ENCODE measurements at places on chromosomes 4 and X. TPM values are rescaled to one million over a fixed set of nuclear protein-coding genes. Genes with fewer than 3 reads are reported as not detected.

UVSSA gene
- total RNA-seq = 24.3 TPM

DMRTC1B gene
- total RNA-seq = not detected

DCUN1D4 gene
- 25.3 TPM for total RNA-seq

NDUFA1 gene
- 189 TPM for total RNA-seq

DNA sequence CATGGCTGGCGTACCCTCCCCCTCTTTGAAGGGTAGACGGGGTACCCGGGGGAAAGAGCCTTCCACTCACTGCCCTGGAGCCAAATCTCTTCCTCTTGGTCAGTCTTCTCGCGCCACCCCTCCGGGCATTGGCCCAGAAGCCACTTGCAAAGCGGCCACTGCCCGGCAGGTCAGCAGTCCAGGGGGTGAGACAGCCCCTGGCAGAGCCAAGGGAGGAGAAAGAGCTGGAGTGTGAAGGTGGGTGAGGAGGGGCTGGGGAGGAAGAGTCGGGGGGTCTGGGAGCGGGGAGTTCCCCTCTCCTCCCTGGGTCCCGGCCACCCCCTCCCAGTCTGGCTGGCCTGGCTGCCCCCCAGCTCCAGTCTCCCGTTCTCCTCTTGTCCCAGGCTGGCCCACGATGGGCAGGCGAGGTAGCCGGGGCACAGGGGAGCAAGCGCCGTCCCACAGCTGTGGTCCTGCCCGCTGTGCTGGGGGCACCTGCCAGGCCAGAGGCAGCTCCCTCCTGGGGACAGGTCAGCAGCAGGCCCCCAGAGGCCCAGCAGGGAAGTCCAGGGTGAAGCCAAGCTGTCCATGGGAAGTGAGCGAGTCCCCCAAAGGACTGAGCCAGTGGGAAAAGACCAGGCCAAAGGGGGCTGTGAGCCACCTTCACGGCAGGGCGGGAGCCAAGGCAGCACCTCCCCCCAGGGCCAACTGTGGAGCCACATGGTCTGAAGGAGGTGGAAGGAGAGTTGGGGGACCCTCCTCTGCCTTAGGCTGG lies 21.6 kb upstream of the DUSP9 start:
- no peak overlapping the region for H3K27ac ChIP-seq
- H3K27me3 ChIP-seq = peaks cover 73% of the 10 kb centered on the region
- DNase-seq = no peak
- H3K36me3 ChIP-seq = no peaks in the 10 kb centered on the region

DNA sequence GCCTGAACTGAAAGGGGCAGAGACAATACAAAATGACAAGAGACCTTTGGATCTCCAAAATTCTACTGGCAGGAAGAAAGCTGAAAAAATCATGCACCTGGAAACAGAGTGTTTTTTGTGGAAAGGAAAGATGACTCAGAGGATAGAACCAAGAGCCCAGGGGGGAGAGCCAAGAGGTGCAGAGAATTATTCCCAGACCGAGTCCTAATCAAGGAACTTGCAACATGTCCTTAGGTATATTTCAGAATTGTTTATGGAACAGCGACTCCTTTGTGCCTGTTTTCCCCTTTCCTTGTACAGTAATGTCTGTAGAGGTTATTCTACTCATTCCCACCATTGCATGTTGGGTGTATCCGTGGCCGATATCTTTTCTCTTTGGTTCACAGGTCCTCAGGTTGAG lies 71.7 kb downstream of the YIPF6 start:
- H3K4me1 ChIP-seq = peaks cover 10% of the 10 kb centered on the region
- no peaks in the 10 kb centered on the region for H3K36me3 ChIP-seq
- H3K27me3 ChIP-seq = no peaks in the 10 kb centered on the region

DNA sequence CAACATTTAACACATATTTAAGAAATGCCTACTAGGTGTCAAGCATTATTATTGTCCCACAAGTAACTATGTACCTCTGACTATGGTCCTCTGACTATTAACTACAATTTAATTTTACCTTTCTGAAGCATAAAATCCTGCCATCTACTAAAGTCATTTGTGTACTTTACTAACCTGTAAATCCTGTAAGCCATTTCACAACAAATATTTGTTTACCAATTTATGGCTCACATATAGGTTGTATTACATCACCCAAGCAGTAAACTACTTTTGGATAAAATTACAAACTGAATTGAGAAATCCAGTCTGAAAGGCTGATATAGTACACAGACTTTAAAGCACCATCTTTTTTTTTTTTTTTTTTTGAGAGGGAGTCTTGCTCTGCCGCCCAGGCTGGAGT lies 43.8 kb downstream of the CNGA1 start:
- H3K27me3 ChIP-seq = no peaks in the 10 kb centered on the region
- no peak overlapping the region for H3K27ac ChIP-seq
- H3K4me1 ChIP-seq = peaks cover 18% of the 10 kb centered on the region
- no peak for DNase-seq
- H3K36me3 ChIP-seq = no peaks in the 10 kb centered on the region

- H3K4me1 ChIP-seq = peaks cover 22% of the 10 kb centered on the region
- no peak for DNase-seq
- H3K36me3 ChIP-seq = no peaks in the 10 kb centered on the region
- no peaks in the 10 kb centered on the region for H3K27me3 ChIP-seq
- no peak overlapping the region for H3K27ac ChIP-seq
Observed at GRCh38 chrX:134371133-134371532, 88.8 kb upstream of the HPRT1 start.

GRCh38 chrX:435536-436122 lies 48.9 kb upstream of the PPP2R3B start:
- no peaks in the 10 kb centered on the region for H3K4me1 ChIP-seq
- no peak overlapping the region for H3K27ac ChIP-seq
- H3K36me3 ChIP-seq = no peaks in the 10 kb centered on the region
- H3K4me3 ChIP-seq = no peak overlapping the region
- no peak for DNase-seq

DNA sequence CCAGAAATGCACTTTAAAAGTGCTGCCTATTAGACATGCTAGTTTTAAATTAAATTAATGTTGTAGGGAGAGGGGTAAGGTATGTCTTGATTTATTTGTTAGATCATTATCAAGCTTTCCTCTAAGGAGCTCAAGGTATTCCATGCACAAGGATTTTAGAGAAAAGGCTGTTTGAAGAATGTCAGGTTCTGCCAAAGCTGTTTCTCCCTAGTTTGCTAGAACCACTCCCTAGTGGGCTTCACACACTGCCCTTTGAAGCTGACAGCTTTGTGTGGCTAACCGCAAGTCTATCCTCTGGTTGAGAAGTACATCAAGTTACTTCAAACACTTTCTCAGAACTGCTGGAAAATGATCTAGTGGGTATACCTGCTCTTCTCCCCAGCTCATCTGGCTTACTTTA lies 32.3 kb downstream of the RASL11B start:
- no peaks in the 10 kb centered on the region for H3K27me3 ChIP-seq
- no peak overlapping the region for H3K4me3 ChIP-seq

DNA sequence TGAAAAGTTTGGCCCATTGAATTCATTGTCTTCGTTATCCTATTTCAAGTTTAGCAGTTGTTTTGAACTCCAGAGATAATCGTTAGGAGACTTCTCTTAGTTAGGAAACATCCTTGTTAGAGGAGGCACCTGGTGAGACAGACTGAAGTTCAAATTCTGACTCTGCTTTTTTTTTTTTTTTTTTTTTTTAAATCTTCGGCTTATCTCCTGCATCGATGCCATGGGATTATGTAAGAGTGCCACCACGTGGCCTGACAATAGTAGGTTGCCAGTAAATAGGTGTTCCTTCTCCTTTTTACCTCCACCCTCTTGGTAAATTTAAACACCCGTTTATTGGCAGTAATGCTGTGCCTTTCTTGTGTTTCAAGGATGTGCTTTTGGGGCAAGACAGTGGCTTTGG lies 149.3 kb downstream of the SOWAHB start:
- peaks cover 5% of the 10 kb centered on the region for H3K4me1 ChIP-seq
- H3K27me3 ChIP-seq = no peaks in the 10 kb centered on the region
- no peak overlapping the region for H3K4me3 ChIP-seq
- H3K36me3 ChIP-seq = peaks cover 15% of the 10 kb centered on the region
- peak; percentile 22 for DNase-seq

DNA sequence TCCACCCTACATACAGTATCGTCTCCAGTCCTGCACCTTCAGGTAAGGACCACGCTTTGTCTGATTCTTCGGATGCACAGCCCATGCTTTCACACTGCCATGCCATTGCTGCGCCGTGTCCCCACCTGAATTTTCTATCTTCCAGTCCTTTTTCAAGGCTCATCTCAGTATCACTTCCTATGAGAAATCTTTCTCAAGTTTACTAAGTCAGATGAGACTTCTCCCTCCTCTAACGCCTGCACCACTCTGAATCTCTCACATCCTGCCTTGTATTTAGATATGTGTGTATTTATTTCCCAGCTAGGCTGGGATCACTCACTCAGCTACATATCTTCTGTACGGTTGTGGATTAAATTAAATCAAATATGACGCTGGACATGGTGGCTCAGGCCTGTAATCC lies 116.8 kb downstream of the SMIM20 start:
- H3K4me3 ChIP-seq = no peak overlapping the region
- no peaks in the 10 kb centered on the region for H3K27me3 ChIP-seq
- DNase-seq = no peak
- no peaks in the 10 kb centered on the region for H3K36me3 ChIP-seq
- no peak overlapping the region for H3K27ac ChIP-seq

DNA sequence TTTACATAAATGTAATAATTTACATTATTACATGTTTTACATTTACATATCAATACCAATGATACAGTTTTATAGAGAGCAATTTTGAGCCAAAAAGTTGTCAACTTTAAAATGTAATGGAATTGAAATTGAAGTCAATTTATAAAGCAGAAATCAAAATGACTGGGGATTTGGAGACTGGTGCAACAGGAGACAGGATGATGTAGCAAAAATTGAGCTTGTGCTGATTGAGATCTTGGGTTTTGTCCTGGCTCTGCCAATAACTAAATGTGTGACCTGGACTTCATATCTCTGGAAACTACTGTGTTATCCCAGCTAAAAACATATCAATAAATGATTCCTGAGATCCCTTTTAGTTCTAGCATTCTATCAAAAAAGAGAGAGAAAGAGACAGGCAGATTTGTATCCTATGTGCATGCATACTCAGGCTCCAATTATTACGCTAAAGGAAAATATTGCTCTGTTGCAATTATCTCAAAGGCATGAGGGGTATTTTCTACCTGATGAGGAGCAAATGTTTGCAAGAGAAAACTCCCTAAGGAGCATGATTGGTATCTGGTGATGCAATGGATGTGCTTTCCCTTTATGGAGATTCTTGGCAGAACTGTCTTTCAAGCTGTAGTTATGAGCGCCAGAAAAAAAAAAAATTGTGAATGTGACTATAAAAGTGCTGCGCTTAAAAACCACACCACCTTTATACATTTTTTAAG lies 14.7 kb downstream of the EXOC1L start:
- no peaks in the 10 kb centered on the region for H3K36me3 ChIP-seq
- DNase-seq = no peak
- no peak overlapping the region for H3K27ac ChIP-seq
- H3K27me3 ChIP-seq = no peaks in the 10 kb centered on the region
- H3K4me1 ChIP-seq = no peaks in the 10 kb centered on the region

All from PC-9 (cell line).